ENCODE measurements at places on chromosomes 3 and 15.

GRCh38 chr3:193711523-193711963 is 118.5 kb downstream of the OPA1 start:
- DNase-seq = no peak

DNA sequence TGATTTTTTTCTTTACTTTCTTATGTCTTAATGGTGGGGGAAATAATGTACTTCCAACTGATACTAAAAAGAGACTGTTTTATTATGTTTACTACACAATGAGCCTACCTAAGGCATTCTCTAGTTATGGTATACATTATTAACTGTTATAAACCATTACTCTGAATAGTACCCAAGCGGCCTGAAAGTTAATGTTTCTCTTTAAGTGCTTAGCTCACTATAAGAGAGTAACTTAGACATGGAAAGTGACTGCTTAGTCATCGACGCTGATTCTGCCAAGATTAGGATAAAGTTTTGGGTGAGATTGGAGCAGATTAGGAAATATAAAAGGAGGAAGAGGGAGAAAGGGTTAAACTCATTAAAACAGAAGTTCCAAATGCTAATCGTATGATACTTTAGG is 365.0 kb downstream of the NLGN1 start:
- DNase-seq = no peak

- DNase-seq = no peak
Measured at GRCh38 chr15:59353994-59354416, 18.7 kb downstream of the MYO1E start.

GRCh38 chr3:123244128-123244527 is 42.4 kb downstream of the SEC22A start:
- DNase-seq = no peak

DNA sequence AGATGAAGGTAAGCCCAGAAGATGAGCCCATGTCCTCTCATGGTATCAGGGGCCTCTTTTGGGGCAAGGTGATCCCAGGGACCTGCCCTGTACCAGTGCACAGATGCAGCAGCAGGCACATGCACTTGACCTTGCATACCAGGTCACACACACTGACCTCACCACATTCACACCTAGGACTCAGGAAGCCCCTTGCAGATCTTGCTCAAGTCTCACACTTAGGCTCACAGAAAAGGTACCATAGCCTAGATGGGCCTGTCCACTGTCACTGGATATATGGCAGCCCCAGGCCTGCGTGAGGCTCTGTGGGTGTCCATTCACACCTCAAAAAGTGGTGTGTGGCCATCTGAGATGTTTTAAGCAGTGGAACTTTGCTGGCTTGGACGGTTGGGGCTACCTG is 58.7 kb downstream of the CACNA2D2 start:
- DNase-seq = no peak

DNA sequence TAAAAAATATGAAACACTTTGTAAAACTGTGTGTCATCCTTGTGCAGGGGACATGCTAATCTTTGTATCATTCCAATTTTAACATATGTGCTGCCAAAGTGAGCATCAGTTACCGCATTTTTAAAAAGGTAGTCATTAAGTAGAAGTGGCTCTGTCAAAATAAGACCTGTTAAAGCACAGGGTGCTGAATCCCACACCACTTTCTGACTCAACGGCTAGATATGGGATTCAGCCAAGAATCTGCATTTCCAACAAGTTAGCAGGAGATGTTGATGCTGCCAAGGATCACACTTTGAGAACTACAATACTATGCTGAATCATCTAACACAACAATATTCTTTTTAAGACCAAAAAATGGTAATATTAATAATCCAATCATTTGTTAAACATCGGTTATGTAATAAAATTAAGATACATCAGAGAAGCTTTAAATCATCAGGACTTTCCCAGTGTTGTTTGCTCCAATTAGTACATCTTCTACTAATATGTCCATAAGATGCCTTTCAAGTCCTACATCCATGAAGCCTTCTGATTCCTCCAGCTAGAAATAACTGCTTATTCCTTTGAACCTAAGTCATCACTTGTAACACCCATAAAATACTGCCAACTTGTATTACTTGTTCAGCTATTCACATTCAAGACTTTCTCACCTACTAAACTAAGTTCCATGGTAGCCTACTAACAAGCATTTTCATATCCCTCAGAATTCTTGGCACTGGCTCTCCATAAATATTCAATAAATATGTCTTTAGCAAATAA is 71.1 kb downstream of the TBL1XR1 start:
- no peak for DNase-seq

DNA sequence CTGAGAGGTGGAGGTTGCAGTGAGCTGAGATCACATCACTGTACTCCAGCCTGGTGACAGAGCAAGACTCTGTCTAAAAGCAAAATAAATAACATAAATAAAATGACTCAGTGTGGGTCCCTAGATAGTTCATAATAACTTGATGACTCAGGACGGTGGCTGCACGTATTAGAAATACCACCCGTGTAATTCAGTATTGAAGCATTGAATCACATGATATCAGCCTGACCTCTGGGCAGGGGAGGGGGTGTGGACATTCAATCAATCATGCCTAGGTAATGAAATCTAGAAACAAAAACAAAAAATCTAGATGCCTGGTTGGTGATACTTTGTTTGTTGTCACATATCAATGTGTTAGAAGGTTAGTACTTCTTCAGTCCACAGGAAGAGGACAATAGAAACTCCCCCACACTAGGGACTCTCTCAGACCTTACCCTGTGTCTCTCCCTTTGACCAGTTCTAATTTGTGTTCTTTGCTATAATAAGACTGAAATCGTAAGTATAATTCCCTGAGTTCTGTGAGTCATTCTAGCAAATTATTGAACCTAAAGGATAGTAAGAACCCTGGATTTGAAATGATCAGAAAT is 177.3 kb downstream of the GAP43 start:
- DNase-seq = no peak

DNA sequence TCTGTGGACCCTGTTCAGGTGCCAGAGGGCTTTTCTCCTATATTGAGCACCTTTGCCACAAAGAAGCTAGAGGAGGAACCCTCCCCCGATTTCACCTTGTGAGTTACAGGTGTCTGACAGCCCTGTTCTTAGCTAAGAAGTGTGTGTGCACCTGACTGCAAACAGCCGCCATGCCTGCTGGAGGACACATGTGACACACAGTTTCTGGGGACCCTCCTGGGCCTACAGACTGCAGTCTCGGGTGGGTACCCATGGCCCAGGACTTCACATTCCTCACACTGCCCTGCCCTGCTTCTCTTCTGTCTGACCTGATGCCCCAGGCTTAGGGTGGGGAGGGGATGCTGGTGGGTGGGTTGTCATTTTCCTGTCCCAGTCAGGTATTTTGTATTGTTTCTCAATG is 140.6 kb downstream of the CACNA1D start:
- DNase-seq = no peak

DNA sequence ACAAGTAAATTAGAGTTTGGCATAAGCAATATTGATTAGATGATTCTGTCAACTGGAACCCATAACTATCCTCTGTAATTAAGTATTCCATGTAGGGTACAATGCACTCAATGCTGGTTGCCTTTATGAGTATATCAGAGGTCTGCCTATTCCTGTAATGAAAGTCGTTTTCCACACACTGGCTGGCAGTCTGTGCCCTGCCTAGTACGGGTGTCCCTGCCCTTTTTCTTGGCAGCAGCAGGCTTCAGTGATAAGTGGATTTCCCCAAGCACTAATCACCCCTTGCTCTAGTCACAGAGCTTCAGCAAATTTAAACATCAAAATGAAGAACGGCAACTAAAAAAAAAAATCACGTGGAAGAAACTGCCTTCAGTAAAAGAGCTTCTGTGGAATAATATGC is 294.8 kb upstream of the STT3B start:
- DNase-seq = no peak

DNA sequence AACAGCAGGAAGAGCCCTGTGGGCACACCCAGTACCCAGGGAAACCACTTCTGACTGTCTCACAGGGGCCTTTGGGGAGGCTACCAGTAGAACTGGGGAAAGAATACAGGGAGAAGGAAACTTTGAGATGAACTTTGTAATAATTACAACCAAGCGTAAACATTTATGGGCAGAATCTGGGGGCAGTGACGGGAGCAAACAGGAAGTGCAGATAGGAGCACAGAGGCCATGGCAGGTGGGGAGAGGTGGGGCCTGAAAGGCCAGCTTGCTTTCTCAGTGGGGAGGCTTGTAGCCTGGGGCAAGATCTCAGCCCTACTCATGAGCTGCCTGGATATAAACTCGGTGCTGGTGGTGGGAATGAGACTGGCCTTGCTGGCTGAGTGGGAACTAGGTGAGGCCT is 209.8 kb downstream of the PLCH1 start:
- no peak for DNase-seq

- DNase-seq = no peak
Measured at GRCh38 chr3:134326126-134326525, 48.1 kb downstream of the AMOTL2 start.

GRCh38 chr3:184656829-184657681 is 54.8 kb downstream of the MAGEF1 start:
- no peak for DNase-seq

- DNase-seq = no peak
Measured at GRCh38 chr3:16392065-16392464, 121.4 kb downstream of the RFTN1 start.
